ENCODE measurements at places on chromosomes 4 and X.

- DNase-seq = no peak
Measured at GRCh38 chr4:86825511-86825910, 23.7 kb downstream of the SLC10A6 start.

- DNase-seq = no peak
Measured at GRCh38 chr4:31051565-31051964, 331.4 kb downstream of the PCDH7 start.

- no peak for DNase-seq
Measured at GRCh38 chr4:53653484-53654053, 62.3 kb upstream of the LNX1 start.

GRCh38 chr4:80382090-80382832 is 46.7 kb downstream of the CFAP299 start:
- DNase-seq = no peak

GRCh38 chr4:8084712-8085490 is 73.7 kb downstream of the ABLIM2 start:
- DNase-seq = no peak

DNA sequence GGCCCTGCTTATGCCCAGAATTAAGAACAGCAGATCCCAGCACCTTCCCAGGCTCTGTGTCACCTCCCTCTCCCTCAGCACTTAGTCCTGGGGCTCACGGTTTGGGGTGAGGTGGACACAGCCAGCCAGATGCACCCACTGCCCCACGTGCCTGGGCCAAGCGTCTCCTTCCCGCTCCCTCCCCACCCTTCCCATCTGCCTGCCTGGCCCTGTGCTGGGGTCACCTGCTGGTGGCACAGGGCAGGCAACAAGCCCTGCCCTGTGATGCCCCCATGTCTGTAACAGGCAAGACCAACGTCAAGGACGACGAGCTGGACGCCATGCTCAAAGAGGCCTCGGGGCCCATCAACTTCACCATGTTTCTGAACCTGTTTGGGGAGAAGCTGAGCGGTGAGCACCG is 5.3 kb downstream of the MYL5 start:
- DNase-seq = no peak

DNA sequence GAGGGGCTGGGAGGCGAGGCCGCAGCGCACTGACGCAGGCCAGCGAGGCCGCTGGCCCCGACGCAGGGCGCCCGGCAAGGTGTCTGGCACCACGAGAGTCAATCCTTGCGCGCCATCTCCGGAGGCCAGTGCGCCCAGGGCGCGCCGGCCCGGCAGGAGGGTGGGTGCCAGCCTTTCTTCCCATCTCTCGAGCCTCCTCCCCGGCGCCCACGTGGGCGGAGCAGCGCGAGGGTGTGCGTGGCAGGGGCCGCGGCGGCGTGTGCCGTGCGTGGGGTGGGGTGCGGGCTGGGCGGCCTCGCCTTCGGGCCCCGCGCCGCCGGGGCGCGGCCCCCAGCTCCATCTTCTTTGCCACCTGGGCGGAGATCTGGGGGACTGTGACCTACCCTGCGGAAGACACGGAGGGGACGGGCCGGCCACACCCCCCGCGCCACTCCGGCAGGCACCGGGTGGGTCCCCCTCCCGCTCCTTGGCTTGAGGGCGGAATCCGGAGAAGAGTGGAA is 877 bp downstream of the JAKMIP1 start:
- DNase-seq = no peak

DNA sequence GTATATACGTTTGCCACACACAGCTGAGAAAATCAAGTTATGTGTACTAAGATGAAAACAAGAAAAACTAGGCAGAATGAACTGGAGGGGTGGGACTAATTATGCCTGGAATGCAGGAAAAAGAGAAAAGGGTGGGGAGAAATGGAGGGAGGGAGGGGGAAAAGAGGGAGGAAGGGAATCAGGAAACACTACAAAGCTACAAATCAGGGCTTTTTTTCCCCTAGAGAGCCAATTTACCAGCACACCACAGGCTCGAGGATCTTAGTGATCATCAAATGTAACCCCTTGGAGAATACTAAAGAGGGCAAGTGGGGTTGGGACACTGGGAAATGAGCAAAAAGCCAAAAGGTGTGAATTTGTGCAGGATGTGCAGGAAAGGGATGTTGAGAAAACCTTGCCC is 451.9 kb downstream of the SMARCA1 start:
- DNase-seq = no peak

DNA sequence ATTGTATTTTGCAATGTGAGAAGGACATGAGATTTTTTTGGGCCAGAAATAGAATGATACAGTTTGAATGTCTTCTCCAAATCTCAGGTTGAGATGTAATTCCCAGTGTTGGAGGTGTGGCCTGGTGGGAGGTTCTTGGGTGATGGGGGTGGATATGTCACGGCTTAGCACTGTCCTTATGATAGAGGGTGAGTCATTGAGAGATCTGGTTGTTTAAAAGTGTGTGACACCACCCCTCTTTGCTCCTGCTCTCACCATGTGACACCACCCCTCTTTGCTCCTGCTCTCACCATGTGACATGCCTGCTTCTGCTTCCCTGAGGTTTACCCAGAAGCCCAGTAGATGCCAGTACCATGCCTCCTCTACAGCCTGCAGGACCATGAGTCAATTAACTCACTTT is 1226.9 kb downstream of the PCDH7 start:
- no peak for DNase-seq

All from stimulated activated CD4-positive, alpha-beta T cell treated with anti-CD3 and anti-CD28 coated beads, Interleukin-1b, Interleukin-23, amount 100 ng/mL, for 1 hour (primary cell).